Stimulated activated CD8-positive, alpha-beta memory T cell treated with anti-CD3 and anti-CD28 coated beads, Interleukin-7, amount 100 ng/mL, for 1 hour (primary cell): ENCODE measurements at places on chromosomes 11 and 22.

DNA sequence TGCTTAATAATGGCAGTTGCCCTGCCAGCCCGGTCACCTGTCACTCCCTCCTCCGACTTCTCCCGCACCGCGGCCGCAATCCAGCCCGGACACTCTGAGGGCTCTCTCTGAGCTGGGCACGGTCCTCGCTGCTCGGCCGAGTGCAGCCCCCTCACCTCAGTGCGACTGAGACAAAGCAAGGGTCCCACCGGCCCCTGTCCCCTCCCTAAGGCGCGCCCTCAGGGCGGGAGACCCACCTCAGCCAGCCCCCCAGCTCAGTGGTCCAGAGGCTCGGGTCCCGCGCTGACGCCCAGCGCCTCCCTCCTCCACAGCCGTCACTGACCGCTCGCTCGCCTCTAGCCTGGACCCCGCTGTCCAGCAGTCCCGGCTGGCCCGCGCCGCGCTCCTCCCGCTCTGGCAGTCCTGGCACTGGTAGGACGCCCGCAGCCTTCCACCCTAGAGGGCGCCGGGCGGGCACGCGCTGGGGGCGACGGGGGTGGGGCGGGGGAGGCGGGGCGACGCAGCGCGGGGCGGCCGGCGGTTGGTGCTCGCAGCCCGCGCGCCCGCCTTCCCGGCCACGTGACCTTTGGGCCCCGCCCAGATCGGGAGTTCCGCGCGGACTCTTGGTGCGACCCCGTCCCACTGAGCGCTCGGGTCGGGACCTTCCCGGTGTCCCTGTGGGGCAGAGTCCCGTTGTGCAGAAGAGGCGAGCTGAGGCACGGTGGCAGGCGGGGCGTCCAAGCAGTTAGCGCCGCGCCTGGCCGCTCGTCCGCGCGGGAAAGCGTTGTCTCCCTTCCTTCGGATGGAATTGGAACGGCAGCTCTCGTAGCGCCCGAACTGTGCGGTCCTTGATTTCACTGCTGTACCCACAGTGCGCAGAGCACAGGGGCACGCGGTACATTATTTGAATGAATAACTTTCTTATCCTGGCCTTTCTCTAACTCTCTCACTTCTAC, 7.8 kb upstream of the L3MBTL2 start:
- peak; percentile 59 for DNase-seq

DNA sequence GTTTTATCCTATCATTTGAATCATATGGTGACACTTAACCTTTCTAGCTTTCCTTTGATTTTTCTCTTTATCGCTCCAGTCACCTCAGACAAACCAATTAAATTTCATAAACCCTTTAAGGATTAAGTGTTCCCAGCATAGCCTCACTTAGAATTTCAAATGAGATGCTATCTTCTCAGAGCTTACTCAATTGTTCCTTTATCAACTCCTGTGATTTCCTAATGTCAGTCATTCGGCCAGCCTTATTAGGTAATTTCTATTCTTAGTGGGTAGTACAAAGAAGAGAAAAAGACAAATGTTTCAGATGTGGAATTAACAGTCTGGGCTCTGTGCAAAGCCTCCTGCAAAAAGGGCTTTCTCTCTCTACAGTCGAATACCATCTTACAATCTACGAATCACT, 77.1 kb upstream of the CCDC90B start:
- no peak for DNase-seq

DNA sequence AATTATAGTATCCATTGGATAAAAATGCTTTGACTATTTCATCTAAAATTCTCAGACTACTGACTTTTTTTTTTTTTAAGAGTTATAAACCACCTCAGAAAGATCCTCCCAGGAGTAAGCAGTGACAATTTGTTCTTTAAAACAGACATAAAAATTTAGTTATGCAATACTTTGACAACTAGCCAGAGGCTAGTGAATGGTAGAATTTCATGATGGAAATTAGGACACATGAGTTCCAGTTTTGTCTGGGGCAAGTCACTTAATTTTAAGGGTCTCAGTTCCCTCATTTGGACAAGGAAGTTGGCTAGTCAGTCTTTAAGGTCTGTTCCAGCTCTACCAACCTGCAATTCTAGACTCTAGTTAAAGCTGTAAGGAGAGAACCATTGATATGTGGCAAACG, 2.9 kb downstream of the IL18 start:
- DNase-seq, result no peak

- DNase-seq, result no peak
These were observed 1.1 kb downstream of the FXYD2 start for GRCh38 chr11:117823294-117823945.

DNA sequence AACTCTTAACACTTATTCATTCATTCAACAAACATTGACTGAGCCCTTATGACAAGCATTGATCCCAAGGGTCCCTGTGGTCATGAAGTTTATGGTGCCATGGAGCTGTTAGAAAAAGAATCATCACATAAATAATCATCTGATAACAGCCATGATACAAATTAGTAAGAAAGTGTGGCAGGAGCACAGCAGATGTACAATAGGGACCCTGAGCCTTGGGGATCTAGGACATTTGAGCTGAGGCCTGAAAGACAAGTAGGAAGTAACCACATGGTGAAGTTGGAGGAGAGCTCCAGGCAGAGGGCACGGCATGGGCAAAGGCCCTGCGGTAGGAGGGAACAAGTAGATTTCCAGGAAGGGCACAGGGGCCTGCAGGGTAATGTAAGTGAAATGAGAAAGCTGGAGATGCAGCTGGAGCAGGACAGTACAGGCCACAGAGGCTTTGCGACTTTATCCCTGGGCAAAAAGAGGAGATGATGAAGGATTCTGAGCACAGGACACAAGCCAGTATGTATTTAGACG, 6.8 kb upstream of the TCF20 start:
- DNase-seq, result no peak
